CD4-positive, alpha-beta T cell treated with Interleukin-4 for 4 hours (primary cell): ENCODE measurements at places on chromosomes 4 and X.

DNA sequence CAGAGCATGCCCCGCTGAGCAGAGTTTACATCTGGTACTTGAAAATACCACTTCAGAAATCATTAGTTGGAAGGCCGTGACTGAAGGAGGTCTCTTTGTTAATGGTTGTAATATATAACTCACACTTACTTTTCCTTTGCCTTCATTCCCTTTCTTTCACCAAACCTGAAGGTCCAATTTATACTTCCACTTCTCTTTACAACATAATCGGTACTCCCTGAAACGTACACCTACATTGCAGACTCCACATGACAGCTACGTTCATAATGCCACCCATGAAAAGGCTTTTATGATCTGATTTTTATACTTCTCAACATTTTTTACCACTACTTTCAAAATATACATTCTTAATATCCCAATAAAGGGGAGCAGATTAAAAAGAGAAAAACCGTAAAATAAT lies 298.7 kb downstream of the C4orf33 start:
- DNase-seq = no peak

DNA sequence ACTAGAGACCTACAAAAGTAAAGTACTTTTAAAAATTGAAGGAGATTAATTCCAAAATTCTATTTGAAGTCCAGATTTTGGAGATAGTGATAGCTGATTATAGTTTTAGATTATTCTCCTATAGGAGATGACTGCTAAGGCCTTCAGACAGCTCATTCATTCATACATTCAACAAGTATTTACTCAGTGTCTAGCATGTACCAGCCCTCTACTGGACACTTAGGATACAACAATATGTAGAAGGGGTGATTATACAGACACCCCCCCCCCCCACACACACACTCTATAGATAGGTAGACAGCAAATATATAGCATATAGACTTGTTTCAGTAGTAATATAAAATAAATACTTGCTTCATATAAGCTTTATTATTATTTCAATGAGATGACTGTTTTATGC lies 60.4 kb upstream of the TAF9B start:
- peak; percentile 33 for DNase-seq

DNA sequence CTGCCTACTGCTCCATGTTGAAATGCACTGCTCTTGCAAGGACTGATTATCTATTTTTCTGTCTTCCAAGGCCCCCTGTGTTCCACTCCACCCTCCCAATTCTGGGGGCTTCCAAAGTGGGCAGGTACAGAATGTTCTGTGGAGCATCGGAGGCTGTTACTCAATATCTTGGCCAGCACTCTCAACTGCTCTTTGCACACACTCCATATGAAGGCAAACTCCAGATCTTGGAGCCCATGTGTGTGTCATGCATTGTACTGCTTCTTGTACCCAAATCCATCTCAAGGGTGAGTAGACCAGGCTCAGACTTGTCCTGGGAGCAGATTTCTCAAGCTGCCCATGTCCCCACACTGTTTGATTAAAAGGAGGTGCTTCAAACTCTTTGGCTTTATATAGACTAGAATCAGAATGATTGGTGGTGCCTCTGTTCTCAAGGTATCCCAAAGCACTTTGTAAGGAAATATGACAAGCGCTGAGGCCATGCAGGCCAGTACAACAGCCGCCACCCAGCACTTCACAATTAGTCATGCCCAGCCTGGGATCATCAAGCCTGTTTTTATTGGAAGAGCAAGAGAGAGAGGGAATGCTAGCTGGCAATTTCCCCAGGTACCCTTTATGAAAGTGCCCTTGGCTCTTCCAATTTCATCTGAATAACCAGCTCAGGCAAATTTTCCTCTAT lies 44.3 kb downstream of the AR start:
- no peak for DNase-seq

GRCh38 chr4:138028923-138029322 lies 213.2 kb downstream of the SLC7A11 start:
- no peak for DNase-seq
